ENCODE measurements at places on chromosomes 11 and 22.

- DNase-seq: peak; percentile 69
These were observed 76.4 kb upstream of the SHISAL1 start for GRCh38 chr22:44389181-44389580.

- DNase-seq: peak; percentile 46
These were observed 3.4 kb downstream of the YPEL4 start for GRCh38 chr11:57646194-57646798.

- no peak for DNase-seq
These were observed 3.0 kb downstream of the TSPAN18 start for GRCh38 chr11:44729713-44730112.

- no peak for DNase-seq
These were observed 293.5 kb downstream of the TBC1D22A start for GRCh38 chr22:47055921-47056320.

GRCh38 chr11:76369406-76369805 lies 11.5 kb downstream of the THAP12 start:
- DNase-seq: no peak

DNA sequence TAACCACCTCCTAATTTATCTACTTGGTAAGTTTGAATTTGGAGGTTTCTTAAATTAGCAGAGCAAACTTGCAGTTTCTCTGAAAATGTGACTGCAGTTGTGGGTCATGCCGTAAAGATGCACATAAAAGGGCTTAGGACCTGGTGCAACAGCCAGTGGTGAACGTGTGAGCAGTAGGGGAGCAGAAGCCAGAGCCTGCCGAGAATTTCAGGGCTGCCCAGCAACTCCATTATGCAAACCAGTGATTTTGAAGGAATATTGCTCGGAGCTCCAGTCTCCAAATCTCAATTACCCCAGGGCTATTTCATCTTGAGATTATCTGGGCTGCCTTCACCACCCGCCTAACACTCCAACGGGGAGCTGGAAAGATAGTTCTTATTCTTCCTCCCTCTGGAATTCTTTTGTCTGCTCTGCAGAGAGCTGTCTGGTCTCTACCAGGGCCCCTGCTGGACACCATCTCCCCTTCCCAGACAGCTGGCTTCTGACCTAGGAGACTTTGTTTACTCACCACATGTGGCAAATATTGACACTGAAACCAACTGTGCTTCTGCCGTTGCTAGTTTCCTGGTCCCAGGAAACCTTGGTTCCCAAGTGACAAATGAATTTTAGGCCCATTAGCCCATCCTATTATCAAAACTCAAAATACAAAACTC lies 93.9 kb downstream of the DSCAML1 start:
- DNase-seq: no peak

Data from H7 (cell line).